ENCODE measurements at places on chromosomes 7 and 10.

GRCh38 chr7:111090846-111091245 lies at the start of gene LRRN3:
TSS of gene LRRN3 (plus strand) at chr7:111091127. CDS start at chr7:111122773, 31,646 bp downstream.
- peak; percentile 18 for DNase-seq

DNA sequence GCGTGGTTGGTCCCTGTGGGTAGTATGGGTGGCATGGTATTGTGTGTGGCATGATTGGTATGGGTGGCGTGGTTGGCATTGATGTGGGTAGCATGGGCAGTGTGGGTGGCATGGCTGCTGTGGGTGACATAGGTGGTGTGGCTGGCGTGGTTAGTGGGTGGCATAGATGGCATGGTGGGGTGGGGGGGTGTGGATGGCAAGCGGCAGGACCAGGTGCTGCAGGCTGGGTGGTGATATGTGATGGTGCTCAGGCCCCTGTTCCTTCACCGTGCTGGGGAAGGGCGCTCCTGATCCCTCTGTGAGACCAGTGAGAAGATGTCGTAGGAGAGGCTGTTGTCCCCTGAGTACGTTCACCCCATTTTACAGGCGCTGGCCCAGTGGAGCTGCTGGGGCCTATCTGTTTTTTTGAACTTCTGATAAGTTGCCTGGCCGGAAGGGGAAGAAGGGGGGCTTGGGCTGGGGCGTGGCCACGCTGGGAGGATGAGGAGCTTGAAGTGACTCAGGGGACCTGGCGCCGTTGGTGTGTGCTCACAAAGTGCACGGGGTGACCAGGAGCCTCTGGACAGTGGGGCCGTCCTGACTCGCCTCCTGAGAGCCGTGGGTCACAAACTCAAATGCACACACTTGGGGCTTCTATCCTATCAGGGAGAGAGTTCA lies 17.5 kb downstream of the INPP5A start:
- DNase-seq: peak; percentile 39

DNA sequence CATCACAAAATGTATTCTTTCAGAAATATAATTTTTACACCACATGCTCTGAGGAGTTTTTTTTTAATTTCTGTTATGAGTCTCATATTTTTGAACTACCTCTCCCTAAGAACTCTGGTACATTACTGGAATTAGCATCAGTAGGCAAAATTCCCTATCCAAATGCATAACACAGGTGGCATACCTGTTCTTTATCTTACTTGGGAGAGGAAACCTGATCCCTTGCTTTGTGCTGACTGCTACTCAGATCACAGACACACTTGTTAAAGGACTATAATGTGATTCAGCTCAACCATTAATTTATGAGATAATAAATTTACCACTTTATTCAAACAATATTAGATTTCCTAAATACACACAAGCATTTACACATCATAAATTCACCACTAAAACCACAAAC lies 617.2 kb downstream of the GRM8 start:
- DNase-seq: no peak

DNA sequence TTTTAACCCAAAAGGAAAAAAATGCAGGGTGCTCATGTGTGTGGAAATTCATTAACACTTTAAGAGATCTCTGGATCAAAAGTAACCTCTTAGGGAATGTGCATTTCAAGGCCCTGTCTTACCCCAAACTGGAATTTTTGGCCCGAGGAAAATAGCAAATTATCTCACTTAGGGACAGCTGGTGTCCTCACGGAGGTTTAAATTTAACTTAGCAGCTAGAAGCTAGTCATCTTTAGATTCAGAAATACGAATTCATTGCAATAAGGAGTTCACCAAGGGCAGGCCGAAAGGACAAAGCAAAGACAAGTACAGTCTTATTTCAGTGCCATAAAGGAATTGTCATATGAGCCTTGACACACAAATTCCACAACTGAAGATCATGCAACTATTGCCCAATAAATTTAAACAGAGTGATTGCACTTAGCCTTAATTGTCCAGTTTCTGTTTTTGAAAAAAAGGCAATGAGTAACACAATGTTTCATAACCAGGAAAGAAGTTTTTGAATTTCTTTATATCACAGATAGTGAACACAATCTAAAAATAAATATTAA lies 22.4 kb upstream of the SEMA3C start:
- DNase-seq: no peak

DNA sequence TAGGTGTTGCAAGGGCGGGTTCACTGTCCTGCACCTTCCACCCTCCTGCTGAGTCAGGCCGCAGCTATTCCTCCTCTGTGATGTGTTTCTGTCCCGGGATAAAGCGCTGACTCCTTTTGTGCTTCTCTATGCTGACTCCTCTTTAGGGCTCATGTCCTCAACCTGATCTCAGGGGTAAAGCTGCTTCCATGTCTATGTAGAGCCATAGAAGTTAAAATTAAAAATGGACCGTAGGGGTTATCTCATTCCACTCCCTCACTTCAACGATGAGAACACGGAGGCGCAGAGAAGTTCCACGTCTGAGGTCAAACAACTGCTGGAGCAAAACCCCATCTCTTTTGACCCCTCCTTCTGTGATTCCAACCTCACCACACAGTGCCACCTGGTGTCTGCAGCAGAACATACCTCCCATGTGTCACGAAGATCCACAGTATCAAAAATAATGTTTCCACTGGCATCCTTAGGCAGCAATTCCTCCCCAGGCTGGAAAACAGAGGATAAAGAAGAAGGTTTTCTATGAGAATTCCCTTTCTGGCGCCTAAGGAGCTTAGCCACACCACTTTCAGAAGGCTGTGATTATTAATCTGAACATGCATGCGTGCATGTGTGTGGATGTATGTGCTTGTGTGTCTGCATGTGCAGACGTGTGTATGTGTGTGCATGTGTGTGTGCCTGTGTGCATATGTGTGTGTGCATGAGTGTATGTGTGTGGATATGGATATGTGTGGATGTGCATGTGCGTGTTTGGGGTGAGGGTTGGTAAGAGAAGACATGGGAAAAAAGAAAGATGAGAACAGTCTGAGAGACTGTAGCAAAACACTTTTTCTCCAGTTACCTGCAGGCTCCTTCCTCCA lies 81.2 kb upstream of the UCN3 start:
- DNase-seq: peak; percentile 36

DNA sequence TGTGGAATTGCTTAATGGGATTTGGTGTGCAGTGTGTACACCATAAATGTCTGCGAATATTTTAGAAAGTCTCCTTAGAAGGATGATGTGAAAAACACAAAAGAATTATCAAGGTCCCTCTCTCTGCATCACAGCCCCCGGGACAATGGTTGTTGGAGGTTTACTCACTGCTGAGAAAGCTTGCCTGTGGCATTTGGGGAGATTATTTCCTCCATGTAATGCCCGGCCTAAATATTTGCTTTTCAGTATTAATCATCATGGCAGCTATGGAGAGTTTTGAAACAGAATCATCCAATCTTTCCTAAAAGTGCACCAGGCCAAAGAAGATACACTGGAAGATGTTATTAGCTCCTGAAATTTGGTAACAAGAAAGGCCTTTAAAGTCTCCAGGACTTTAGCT lies 113.8 kb upstream of the ADCY1 start:
- DNase-seq: no peak

GRCh38 chr7:144656965-144657517 lies 178.8 kb downstream of the TPK1 start:
- DNase-seq: no peak

GRCh38 chr10:44939691-44940401 lies 19.8 kb upstream of the RASSF4 start:
- no peak for DNase-seq

DNA sequence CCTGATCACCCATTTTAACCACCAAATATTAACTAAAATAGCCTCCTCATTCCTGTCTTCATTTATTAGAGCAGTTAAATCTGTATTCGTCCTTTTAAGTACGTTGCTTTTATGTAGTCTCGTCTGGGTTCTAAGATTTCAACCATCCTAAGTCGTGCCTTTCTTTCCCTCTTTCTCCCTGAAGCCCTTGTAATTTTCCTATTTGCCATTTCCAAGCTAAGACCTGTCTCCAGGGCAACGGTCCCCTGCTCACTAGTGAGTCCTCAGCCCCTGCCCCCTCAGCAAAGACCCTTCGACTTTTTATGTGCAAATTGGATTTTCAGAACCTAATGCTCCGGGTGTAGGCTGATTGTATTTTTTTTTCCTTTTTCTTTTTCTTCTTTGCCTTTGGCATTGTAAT lies 16.1 kb upstream of the MEST start:
- DNase-seq: no peak

DNA sequence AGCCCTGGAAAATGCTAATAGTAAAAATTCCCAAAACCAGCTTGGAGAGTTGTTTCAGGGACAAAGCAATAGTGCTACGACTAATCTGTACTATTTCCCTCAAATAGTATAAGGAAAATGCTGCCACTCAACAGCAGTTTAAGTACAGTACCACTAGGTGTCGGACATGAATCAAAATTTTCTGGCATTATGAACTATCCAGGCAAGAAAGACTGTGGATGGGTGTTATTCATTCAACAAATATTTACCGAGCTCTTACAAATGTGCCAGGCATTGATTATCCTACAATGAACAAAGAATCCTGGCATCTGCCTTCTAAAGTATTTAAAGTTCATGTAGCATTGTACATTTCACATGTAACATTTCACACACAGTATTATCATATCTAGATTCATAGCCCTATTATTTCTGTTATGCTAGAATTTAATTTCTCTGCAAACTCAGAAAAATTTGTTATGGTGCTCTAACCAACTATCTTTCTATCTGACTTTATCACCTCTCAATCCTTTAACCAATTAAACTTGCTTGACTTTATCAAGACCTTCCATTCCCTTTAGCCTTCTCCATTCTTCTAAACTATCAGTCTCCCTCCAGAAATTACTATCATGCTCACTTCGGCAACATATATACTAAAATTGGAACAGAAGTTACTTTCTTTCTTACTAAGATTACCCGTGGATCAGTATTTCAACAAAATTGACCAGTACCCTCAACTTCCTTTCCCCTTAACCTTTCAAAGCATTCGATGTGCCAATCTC lies 80.6 kb downstream of the ARHGAP21 start:
- DNase-seq: no peak

- no peak for DNase-seq
Measured at GRCh38 chr10:59903871-59904270, 2.5 kb downstream of the CCDC6 start.

DNA sequence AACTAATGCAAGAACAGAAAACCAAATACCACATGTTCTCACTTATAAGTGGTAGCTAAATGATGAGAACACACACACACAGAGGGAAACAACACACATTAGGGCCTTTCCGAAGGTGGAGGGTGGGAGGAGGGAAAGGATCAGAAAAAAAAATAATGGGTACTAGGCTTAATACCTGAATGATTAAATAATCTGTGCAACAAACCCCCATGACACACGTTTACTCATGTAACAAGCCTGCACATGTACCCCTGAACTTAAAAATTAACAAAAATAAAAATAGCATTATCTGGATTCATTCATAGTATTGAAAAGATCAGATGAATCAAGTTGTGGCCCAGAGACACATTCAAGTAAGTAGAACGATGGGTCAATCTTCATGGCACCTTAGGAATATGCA lies 159.5 kb upstream of the POT1 start:
- no peak for DNase-seq

DNA sequence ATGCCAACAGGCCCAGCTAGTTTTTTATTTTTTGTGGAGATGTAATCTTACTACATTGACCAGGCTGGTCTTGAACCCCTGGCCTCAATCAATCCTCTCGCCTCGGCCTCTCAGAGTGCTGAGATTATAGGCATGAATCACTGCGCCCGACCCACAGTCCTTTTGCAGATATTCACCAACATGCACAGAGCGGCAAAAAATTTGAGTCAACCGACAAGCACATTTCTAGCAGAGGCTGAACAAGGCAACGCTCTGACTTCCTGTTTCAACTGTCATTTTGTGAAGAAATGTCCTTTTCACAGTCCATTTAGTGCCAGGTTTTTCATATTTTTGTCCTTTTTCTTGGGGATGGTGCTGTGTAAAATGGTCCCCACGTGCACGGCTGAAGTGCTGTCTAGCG lies 71.1 kb upstream of the KAT6B start:
- no peak for DNase-seq

GRCh38 chr10:116403740-116404250 lies 23.9 kb upstream of the PNLIPRP3 start:
- DNase-seq: no peak

- no peak for DNase-seq
Measured at GRCh38 chr10:43263551-43264343, 3.1 kb downstream of the RASGEF1A start.

- DNase-seq: no peak
Measured at GRCh38 chr10:28929942-28930341, 252.6 kb downstream of the BAMBI start.

DNA sequence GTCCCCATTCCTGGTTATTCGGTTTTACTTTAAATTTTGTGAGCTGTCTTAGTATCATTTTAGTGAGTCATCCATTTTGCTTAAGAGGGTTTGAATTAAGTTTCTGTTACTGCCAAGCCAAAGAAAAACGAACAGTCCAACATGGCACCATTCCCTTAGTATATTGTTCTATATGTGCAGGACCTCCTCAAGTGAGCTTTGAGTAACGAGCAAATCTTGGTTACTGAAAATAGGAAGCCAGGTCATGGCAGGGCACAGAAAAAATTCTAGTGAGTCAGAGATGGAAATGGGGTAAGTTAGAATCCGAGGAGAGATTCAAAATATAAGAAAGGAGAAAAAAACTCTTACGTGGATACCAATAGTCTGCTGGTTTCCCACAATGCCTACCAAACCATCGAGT lies 292.9 kb downstream of the BAMBI start:
- no peak for DNase-seq

DNA sequence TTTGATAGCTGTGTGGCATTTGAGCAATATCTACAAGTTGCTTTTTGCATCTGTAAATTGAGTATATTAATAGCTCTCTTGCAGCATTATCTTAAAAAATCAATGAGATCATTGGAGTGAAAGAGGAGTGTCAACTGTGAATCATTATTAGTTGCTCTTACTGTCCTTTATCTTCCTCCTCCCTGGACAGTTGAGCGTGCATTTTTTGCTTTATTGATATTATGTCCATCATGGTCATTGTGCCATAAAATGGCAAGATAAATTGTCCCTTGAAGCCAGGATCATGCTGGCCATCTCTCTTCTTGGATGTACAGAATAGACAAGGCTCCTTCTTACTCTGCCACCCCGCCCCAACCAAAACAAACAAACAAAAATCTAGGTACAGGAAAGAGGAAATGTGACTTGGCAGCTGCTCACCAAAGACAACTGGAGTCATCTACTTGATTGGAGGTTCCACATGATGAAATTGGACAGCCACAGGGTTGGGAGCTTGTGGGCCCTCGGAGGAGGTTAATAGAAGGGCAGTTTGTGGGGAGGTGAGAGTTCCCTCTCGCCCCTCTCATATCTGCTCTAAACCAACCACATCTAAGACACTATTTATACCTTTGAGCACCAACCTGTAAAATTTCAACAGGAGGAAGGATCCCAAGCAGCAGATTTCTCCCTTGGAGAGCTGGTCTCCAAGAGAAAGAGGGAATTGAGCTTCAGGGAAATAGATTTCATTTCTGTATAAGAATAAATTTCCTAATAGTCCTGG lies 252.7 kb downstream of the SKIDA1 start:
- no peak for DNase-seq

- DNase-seq: no peak
Measured at GRCh38 chr7:108455551-108455997, 662 bp downstream of the NRCAM start.

- DNase-seq: no peak
Measured at GRCh38 chr7:5605775-5606634, 175.5 kb downstream of the RNF216 start.

- DNase-seq: no peak
Measured at GRCh38 chr10:89699581-89700064, 1.8 kb upstream of the KIF20B start.
